Smooth muscle cell of the pulmonary artery (primary cell): ENCODE measurements at places on chromosomes 11 and 22. TPM values are rescaled to one million over a fixed set of nuclear protein-coding genes. Genes with fewer than 3 reads are reported as not detected.

Gene SLC5A1
- not detected in 2 replicates for total RNA-seq

Gene INSC
- total RNA-seq, result 0.17 and 0.46 TPM in 2 replicates

Gene TESMIN
- total RNA-seq, result 0.10 and 0.26 TPM in 2 replicates

Gene CXCR5
- not detected in 2 replicates for total RNA-seq

Gene DMC1
- 0.56 and 0.85 TPM in 2 replicates for total RNA-seq

Gene MMP27
- not detected in 2 replicates for total RNA-seq

Gene CCDC73
- not detected in 2 replicates for total RNA-seq

Gene OR51M1
- not detected in 2 replicates for total RNA-seq

Gene CYTH4
- total RNA-seq, result 0.07 and 0.36 TPM in 2 replicates

Gene PDGFD
- 3.2 and 3.9 TPM in 2 replicates for total RNA-seq

Gene NTM
- 64.2 and 65.2 TPM in 2 replicates for total RNA-seq

Gene PPM1F
- 44.3 and 70.9 TPM in 2 replicates for total RNA-seq

Gene TMPRSS4
- not detected in 2 replicates for total RNA-seq
